ENCODE measurements at places on chromosomes 16 and 17.

DNA sequence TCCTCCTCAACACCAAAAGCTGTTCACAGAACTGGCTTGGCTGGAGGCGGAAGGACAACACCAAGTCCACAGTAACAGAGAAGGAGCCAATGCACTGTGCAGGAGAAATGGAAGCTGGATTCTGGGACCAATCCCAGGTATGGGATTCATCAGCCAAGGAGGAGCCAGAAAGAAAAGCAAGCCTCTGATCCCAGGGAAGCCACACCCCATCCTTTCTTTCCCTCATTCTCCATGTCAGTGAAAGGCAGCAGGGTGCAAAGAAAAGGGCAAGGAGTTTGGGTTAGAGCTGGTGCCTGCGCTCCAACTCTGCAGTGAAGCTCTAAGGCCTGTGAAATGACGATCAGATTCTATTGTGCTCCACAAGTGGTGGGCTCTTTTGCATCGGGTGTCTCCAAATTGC lies 11.0 kb downstream of the DCAKD start:
- DNase-seq = no peak

DNA sequence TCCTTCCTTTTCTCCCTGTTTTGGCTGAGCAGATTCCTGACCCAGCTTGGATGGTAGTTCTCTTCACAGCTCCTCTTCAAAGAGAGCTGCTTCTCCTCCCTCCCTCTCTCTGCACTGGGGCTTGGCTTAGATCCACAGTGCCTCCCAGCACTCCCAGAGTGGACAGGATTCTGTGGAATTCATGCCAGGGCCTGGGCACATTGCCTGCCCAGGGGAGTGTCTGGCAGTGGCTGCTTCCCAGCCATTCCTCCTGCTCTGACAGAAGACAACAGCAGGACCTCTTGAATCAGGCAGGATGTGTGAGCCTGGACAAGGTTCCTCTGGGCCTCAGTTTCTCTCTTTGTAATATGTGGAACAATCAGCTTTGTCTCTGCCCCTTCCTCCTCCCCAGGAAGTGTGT lies 4.5 kb upstream of the MMP28 start:
- DNase-seq = no peak

- no peak for DNase-seq
Measured at GRCh38 chr16:88585927-88586581, 15.9 kb downstream of the ZC3H18 start.

DNA sequence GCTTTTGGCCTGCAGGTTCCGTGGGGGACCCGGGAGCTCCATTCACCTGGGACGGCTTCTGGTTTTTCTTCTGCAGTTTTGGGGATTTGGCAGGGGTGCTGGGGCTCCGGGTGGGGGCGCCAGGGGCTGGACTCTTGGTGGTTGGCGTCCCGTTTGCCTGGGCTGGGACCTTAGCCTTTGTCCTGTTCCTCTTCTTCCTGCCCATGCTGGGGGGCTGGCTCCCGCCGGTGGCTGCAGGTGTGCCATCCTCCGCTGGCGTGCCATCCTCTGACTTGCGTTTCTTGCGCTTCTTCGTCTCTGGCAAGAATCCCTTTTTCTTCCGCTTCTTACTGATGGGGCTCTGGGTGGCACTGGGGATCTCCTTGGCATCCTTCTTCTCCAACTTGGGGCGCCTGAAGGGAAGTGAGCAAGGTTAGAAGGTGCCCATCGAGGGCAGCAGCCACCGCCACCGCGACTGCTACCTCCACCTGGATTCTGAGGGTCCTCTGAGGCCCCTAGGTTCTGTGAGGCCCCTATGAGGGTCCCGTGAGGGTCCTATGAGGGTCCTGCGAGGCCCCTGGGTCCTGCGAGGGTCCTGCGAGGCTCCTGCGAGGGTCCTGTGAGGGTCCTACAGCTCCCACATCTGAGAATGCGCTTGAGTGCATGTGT lies 15.5 kb downstream of the MYBBP1A start:
- DNase-seq = no peak

DNA sequence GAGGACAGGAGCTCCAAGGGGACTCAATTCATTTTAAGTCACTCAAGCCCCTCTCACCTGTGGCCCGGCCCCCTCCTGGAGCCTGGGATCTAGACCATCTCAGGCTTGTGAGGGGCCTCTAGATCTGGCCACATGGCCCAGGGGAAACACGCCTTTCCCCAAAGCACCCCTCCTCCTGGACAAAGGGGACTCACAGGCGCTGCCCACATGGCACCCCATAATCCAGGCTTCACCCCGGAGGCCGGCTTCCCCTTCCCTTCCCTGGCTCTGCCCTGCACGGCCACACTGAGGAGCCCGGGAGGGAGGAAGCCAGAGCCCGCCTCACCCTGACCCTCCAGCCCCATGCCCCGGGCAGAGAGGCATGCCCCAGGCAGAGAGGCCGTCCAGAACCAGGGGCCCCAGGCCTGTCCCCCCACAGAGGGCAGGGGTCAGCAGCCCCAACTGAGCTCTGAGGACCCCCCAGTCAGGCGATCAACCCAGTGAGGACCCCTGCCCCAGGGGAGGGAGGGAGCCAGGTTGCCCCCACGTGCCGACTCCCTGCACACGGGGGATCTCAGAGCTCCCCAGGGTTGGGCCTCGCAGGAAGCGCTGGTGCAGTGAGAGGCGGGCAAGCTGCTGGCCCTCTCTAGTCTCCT lies 10.9 kb downstream of the HS3ST6 start:
- DNase-seq = no peak

DNA sequence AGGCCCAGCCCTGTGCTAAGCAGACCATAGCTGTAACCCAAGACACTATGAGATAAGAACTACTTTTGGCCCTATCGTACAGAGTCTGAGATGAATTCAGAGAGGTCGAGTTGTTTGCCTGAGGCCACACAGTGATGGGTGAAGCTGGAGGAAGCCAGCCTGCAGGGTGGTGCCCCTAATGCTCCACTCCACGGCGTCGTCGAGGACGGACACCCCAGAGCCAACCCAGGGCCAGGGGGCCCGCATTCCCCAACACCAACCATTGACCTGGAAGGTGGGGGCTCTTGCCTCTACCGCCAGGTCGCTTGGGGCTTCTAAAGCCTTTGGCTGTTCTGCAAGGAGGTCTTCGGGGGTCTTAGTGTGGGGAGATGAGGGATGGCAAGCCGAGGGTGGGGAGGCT lies 84.1 kb downstream of the IRF8 start:
- no peak for DNase-seq

DNA sequence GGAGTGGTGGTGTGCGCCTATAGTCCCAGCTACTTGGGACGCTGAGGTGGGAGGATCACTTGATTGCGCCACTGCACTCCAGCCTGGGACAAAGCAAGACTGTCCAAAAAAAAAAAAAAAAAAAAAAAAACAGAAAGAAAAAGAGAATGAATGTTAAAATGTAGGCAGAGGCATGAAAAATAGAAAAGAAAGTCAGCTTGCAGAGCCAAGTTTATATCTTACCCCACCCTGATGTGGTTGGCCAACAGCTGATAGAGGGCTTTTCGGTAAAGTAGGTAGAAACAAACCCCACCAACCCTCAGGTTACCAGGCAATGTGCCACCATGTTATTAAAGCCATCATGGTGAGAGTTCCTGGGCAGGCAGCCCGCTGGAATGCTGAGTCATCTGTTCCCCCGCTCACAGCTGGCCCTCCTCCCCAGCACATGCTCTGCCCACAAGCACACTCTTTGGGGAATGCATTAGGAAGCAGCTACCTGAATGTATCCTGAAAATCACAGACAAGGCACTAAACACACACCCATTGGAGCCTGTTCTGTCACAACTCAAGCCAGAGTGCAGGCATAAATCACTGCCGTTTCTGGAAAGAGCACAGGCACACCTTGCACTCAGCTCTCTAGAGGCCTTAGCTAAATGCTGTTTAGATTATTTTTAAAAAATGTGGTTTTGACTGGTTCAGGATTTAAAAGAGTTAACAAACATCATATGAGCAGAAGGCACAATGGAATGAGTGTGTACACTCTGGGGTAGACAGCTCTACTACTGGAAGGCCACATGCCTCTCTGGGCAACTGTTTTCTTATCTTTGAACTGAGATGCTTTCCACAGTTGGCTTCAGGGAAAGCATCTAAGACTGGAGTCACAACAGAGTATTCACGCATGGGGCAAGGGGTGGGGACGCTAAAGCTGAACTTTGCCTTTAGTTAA lies 128.5 kb downstream of the PARN start:
- no peak for DNase-seq

DNA sequence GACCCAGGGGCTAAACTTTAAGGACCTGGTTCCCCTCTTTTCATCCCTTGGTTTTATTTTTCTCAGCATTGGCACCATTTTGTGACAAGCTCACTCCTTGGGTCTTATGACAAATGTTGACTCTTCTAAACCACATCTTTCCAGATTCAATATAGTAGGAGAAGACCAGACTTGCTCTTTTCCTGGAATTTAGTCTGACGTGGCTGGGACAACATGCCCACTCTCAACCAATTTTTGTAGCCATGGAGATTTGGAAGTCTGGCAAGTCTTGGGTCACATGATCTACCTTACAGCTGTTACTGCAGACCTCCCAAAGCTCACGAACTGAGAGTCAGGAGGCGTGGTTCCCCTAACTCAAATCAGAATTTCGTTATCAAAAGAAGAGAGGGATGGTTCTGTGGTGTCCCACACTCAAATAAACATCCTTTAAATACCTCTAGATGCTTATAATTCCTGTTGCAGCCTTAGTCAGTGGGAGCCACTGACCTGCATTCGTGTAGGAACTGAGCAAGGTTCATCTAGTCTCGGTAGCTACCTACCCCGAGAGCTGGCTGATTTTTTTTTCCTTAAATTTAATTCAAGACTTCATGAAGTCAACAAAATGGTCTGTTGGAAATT lies 683.5 kb downstream of the MAF start:
- no peak for DNase-seq

DNA sequence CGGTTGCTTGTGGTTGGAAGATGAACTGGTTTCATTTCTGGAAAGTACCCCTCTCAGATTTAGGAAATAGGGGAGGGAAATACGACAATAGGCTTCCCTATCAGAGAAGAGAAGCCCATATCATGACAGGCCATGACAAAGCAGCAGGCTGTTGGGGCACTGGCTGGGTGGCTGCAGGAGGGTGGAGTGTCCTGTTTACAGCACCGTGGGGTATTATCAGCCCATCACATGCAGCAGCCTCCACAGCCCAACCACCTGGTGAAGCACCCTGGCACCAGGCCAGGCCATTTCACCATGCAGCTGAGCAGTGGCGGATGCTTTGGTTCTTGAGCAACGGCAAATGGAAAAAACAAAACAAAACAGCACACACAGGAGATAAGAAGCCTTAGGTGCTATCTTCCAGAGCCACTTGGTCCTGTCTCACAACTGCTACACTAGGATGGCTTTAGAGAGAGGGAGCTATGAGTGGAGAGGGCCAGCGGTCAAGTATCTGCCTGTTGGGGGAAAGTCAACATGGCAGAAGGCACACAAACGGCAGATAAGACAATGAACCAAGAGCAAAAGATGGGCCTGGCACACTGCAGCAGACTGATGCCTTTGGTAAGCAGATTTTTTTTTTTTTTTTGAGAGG lies 24.2 kb downstream of the FAM117A start:
- DNase-seq = peak; percentile 94

GRCh38 chr17:56887105-56887504 lies 26.7 kb downstream of the TRIM25 start:
- DNase-seq = no peak

- no peak for DNase-seq
Measured at GRCh38 chr17:3804503-3804931, 3.5 kb upstream of the ITGAE start.

DNA sequence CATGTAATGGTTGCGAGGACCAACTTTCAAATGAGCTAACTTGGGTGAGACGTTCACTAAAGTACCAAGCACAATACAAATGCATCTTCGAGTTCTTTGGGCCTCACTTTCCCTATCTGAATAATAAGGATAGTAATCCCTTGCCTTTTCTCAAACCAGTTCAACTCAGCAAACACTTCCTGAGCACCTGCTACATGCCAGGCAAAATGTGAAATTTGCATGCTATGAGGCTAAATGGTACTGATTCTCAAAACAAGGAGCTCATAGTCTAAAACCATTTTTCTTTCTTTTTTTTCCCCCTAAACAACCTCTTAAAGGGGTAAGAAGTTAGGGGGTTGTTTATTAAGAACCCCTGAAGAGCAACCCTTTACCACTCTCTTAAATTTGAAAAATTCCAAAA lies 101.4 kb upstream of the HLF start:
- no peak for DNase-seq

DNA sequence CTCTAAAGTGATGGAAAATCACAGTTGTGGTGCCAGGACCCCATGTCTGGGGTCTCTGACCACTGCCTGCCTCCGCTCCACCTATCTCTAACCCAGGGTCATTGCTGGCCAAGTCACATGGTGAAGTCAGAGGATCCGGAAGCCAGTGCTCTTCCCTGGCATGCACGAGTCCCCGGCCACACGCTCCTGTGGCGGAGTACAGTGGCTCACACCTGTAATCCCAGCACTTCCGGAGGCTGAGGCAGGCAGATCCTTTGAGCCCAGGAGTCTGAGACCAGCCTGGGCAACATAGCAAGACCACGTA lies 21.5 kb upstream of the RBFOX3 start:
- no peak for DNase-seq

GRCh38 chr16:768428-768827 lies 7.9 kb downstream of the MSLN start:
- no peak for DNase-seq

GRCh38 chr17:19384723-19385391 lies 2.1 kb downstream of the MFAP4 start:
- DNase-seq = no peak

DNA sequence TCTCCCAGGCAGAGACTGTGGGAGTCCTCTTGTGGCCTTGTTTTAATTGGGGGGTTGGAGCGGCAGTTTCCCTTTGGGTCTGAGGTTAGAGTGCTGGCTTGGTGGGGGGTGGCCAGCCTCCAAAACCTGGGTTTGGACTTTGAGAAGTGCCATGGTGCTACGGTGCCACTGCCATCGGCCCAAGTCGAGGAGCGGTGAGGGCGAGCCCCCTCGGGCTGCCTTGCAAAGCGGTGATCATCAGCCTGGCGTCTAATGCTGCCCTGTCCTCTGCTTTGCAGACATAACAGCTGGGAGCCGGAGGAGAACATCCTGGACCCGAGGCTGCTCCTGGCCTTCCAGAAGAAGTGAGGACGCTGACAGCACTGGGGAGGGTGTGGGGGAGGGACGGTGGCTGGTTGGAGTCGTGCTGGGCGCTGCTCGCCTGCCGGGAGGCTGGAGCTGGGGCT lies 1.2 kb downstream of the CBX2 start:
- DNase-seq = no peak

DNA sequence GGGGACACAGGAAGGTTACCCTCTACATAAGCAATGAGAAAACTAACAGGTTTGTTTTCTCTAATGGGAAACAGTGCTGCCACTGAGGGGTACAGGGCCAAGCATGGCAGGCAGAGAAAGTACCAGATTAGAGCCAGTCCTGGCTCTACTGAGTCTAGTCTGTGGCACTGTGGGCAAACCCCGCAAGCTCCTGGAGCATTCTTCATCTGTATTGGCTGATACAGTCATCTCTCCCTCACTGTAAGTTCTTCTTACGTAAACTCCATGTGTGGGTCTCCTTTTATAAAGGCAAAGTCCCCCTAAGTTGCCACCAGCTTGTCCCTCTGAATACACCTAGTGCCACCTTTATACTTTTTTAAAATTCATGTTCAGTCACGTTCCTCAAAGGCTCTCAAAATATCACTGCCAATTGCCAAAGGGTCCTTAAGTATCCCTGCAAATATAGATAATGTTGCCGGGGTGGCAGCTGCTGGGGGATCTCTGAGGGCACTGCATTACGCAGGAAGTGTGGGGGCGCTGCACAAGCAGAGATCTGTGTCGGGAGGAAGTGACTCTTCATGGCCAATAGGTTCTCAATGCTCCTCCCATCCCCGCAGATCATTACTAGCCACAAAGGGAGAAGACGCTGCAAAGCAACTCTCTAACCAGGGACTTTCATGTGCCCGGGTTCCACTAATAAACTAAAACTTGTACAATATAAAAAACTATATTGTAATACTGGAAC lies 18.8 kb downstream of the XPO6 start:
- DNase-seq = peak; percentile 86

Data from CD8-positive, alpha-beta memory T cell (primary cell).